ENCODE measurements at places on chromosomes 7 and 10. TPM values are rescaled to one million over a fixed set of nuclear protein-coding genes. Genes with fewer than 3 reads are reported as not detected.

SCART1 gene
- 1.3 TPM for total RNA-seq

TMEM236 gene
- 0.17 TPM for total RNA-seq

LRRC17 gene
- 12.6 TPM for total RNA-seq

ATOH7 gene
- not detected for total RNA-seq

RAB18 gene
- 36.0 TPM for total RNA-seq

AKR1E2 gene
- total RNA-seq: 11.7 TPM

NUPR2 gene
- not detected for total RNA-seq

SSC4D gene
- 0.33 TPM for total RNA-seq

ADAM12 gene
- total RNA-seq: 33.9 TPM

NXPH1 gene
- total RNA-seq: not detected

AOAH gene
- total RNA-seq: not detected

NEUROG3 gene
- not detected for total RNA-seq

GNGT1 gene
- total RNA-seq: not detected

CCDC3 gene
- total RNA-seq: 0.26 TPM

CALD1 gene
- total RNA-seq: 343 TPM

CREB5 gene
- total RNA-seq: 3.1 TPM

CCM2 gene
- 40.6 TPM for total RNA-seq

SPDYE5 gene
- total RNA-seq: not detected

MAD1L1 gene
- 31.8 TPM for total RNA-seq

SYT15 gene
- total RNA-seq: under 0.01 TPM

MLXIPL gene
- total RNA-seq: 0.51 TPM

BTBD16 gene
- not detected for total RNA-seq

UNCX gene
- not detected for total RNA-seq

MMRN2 gene
- total RNA-seq: 2.1 TPM

FAM24B gene
- total RNA-seq: 6.8 TPM

TLX1 gene
- total RNA-seq: not detected

ANAPC16 gene
- total RNA-seq: 54.2 TPM

OR9A2 gene
- total RNA-seq: not detected

PNLIPRP2 gene
- not detected for total RNA-seq

ERV3-1 gene
- total RNA-seq: 8.8 TPM

AKR1C4 gene
- total RNA-seq: not detected

PAPSS2 gene
- total RNA-seq: 102 TPM
